ENCODE measurements at places on chromosomes 2 and 18. TPM values are rescaled to one million over a fixed set of nuclear protein-coding genes. Genes with fewer than 3 reads are reported as not detected.

- DNase-seq, result no peak
Measured at GRCh38 chr18:37559194-37559593, 6.4 kb downstream of the CELF4 start.

DNA sequence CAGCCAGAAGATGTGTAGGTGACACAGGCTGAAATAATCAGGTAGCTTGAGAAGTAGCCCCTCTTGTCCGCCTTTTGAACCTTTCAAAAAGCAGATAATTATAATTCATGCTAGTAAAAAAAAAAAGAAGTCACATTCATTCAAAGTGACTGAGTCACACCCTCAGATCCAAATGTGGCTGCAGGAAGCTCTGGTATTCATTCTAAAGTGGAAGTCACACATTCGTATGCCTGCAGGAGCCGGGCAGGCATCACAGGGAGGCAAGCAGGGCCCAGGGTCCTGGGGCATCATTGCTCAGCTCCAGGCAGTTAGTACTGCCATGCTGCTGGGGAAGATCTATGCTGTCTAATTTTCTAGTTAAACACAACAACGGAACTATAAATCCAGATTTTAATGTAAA, 21.7 kb upstream of the RAB11FIP5 start:
- no peak for DNase-seq

GRCh38 chr2:127293386-127293747, 577 bp downstream of the ERCC3 start:
- no peak for DNase-seq

DNA sequence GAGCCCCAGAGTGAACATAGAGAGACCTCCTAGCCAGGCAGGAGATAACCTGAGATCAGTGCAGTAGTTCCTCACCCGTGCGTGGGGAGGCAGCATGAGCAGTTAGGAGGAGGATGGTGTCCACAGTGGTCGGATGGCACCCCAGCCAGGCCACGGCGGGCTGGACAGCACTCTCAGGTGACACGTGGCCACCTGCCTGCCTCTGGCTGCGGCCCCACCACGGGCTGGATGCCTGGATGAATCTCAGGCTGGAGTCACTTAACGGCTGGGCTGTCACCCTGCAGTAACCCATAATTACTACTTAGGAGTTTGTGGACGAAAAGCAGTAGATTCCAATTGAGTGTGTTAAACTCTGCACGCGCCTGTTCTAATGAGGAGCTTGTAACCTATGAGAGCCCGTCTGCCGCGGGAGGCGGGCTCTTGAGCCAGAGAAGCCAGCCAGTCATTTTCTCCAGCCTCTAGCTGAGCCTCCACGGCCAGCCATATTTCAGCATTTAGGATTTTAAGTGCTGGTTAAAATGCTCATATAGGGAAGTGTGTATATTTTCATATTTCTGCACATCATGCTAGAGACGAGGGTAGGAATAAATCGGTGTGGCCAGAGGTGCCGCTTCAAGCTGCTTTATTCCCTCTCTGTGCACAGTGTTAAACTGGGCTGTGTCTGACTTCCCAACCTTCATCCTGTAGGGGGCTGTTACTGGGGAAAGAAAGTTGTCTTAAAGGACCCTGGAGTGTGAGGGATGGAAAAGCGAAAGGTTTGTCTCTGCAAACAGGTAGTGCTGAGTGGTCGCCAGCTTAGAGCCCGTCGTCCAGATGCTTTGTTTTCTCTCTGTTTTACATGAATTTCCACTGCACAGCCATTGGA, 144.0 kb downstream of the GLI2 start:
- no peak for DNase-seq

DNA sequence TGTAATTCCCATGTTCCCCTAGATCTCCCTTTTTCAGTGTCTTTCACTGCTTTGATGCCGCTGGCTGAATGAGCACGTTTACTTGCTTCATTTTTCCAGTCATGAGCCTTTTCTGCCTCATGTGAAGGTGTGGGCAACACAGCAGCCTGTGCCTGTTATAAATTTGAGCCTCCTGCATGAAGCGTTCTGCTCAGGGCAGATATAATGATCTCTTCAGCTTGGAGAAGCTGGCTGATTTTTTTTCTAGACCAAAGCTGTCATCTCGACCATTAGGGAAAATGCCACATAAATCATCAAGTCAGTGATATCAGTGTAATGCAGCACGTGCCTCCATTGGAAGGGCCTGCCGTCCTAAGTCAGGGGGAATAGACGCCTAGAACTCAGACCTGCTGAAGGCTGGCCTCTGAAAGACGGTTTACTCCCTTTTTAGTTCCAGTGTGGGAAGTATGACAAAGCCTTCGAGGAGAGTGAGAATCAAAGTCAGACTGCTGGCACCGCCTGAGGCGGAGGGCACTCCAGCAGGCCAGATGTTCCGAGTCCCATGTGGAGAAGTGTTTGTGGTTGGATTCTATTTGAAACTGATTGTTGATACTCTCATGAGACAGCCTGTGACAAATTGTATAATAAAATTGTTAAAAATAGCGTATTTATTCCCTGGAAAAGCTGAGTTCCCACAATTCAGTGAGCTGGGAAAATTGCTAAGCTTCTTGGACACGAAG, 196.5 kb downstream of the MYO1B start:
- DNase-seq, result no peak

DNA sequence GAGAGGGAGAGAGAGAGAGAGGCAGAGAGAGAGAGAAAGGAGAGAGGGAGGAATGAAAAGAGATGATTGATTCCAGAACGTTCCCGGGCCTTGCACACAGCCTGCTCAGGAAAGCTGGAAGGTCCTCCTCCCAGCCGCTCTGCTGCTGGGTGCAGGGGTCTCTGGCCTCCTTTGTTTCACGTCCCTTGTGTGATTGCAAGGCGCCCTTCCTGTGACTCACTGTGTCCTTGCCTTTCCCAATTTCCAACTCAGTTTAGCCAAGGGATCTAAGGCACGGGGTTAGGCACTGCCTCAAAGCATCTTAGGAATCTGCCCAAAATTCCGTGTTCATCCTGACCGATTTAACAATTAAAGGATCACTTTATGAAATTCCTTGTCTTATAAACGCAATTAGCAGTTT, 221.2 kb downstream of the KLHL29 start:
- no peak for DNase-seq

Gene GNLY
- total RNA-seq, result not detected

Gene RIT2
- not detected for total RNA-seq

DNA sequence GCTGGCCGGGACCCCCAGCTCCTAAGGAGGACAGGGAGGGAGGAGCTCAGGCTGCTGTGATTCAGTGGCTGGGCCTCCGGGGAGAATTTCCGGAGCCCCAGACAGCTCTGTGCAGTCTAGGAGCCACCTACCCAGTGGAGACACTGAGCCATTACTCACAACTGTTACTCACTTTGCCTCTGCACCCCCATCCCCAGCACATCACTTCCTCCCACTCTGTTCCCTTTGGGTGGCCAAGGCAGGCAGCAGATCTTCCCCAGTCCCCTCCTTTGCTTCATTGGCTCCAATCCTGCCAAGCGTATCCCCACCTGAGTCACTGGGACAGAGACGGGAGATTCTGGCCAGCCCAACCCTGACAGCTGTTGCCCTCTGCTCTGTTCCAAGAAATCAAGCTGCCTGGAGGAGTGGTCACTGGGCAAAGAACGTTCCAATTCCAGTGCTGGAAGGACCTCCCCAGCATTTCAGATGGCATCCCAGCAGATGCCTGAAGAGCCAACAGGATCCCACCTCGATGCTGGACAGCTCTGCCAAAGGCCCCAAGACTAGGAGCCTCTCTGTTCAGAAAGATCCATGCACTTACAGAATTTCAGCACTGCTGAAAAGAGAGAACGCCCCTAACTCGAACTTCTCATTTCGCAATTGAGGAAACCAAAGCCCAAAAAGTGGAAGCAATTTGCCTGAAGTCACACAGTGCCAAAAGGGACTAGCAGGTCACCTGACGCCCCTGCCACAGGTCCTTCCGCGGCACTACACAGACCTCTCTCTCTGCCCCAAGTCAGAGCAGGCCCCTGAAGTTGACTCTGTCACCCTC, 68.3 kb downstream of the TNS1 start:
- DNase-seq, result no peak

DNA sequence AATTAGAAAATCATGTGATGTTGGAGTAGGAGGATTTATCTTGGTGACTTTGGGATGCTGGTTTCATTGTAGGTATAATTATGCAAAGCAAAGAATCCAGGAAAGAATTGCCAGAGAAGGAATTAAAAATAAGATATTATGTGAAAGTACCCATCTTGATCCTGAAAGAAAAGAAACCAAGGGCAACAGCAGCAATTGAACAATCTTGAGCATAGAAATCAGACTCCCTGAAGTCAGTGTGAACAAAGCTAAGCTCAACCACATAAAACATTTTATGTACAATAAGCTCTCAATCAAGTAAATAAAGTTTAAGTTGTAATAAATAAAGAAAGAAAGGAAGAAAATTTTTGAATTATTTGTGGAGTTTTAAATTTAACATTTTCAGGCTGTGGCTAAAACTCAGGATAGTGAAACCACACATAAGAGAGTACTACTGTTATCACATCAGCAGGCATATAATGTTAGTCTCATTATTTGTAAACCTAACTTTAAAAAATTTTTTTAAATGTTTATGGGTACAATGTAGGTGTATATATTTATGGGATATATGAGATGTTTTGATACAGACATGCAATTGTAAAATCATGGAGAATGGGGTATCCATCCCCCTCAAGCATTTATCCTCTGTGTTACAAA, 32.8 kb upstream of the GPR55 start:
- no peak for DNase-seq

DNA sequence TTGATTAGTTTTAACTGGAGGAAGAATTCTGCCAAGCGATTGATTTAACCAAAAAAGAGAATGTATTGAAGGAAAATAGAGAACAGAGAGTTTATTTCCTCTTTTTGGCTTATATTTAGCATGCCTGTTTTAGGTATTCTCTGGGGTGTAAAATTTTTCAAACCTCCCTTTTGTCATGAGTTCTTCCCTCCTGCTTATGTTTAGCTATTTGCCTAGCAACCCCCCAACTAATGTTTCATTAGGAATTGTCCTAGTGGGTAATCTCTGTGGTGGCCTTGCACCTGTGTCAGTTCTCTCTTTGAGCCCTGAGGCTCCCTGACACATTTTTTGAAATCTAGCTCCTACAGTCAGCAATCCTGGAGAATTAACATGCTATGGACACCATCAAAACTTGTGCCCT, 12.5 kb upstream of the REG1B start:
- DNase-seq, result no peak

GRCh38 chr2:216560838-216561270, 62.2 kb downstream of the RPL37A start:
- no peak for DNase-seq

Gene MAB21L4
- not detected for total RNA-seq

DNA sequence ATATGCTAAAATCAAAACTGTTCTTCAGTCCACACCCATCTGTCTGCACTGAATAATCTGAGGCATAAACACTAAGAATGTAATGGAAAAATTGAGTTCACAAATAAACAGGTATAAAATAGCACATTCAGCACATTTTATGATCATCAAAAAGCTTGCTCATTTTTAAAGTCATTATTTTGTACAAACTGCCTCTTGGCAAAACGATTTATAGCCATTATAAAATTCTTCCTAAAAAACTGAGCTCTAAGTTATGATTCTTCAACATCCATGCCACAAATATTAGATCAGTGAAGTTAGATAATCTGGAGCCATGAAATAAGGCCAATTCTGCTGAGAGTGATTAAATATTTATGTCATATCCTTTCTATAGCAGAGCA, 233.5 kb downstream of the DYM start:
- no peak for DNase-seq

DNA sequence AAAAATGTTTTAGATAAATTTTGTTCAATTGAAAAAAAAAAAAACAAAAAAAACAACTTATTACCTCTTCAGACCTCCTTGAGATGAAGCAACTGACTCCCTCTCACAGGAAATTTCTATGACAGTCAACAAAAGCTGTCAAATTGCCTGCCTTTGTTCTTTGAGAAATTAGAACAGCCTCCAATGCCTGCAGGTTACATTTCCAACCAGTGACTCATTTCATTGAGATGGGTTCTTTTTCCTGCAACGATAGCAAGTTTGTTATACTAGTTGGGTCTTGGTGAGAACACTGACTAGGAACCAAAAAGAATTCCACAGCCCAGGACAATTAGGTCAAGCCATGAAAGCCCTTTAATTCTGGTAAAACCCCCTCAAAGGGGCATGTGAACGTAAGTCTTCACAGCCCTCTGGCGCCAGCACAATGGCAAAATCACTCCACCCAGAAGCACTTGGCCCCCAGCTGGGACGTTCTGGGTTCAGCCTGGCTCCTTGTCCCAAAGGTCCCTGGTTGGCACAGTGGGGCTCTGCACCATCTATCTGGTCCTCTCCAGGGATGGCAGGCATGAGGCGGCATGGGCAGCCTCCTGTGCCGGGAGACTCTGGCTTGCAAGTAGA, 87.0 kb downstream of the SPP2 start:
- DNase-seq, result peak; percentile 59

Gene KCNJ13
- total RNA-seq, result not detected

DNA sequence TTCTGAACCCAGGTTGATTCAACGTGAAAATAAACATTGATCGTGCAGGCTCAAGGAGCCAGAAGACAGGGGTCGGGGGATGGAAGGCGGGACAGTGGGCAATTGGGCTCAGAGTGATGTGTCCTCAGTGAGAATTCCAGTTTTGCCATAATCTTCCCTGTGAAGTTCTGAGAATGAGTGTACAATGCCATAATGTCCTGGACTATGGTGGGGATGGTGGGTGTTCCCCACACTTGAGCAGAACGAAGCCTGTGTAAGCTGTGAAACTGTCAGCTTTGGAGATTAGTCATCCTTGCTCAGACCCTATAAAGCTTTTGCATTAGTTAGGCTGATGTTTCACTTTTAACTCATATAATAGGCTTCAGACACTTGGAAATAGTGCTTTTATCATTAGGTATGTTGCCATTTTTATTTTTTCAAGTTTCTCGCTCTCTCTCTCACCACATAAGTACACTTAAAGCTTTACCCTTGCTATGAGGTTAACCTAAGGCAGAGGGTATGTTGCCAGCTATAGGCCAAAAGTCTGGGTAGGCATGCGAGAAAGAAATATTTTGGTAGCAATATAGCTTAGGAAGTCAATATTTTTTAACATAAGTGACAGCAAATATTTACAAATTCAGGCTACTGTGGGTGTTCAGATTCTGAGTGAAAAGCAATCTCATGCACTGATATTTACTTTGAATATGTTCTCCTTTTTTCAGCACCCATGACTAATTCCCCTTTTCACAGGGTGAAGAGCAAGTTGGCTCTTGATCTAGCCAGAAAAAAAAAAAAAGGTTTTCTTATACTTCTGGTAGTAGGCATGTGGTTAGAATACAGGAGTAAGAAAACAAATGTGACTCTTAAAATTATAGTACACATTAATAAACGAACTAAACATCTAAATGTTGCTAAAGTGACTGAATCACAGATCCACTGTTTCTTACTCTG, 47.2 kb downstream of the CDC42EP3 start:
- DNase-seq, result no peak

- peak; percentile 88 for DNase-seq
Measured at GRCh38 chr2:1993711-1994682, 249.7 kb upstream of the PXDN start.

Data from pulmonary artery endothelial cell (primary cell).